ENCODE measurements at places on chromosomes 1 and 21.

GRCh38 chr1:205240118-205240517 is 12.4 kb downstream of the TMCC2 start:
- DNase-seq = no peak

DNA sequence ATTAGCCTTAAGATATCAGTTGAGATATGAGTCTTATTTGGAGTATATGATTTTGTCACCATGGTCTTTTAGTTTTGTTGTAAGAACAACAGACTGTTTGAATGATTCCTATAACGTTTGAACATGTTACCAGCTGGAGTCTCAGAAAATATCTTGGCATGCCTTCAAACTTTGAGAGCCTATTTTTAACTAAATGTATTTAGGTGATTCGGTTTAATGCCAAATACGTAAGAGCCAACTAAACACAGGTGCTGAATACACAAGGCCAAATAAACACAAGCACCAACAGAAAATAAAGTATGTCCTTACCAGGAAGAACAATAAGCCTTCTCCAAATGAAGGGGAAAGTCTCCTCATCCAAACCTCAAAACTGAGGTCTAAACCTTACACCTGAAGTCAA is 48.6 kb downstream of the PRKACB start:
- no peak for DNase-seq

GRCh38 chr1:205600085-205600484 is 31.7 kb downstream of the ELK4 start:
- no peak for DNase-seq

- DNase-seq = peak; percentile 63
Measured at GRCh38 chr1:225318706-225319575, 108.9 kb downstream of the LBR start.

GRCh38 chr1:68525781-68526180 is 28.9 kb upstream of the DEPDC1 start:
- no peak for DNase-seq

- no peak for DNase-seq
Measured at GRCh38 chr1:44073528-44073927, 42.3 kb upstream of the SLC6A9 start.

- DNase-seq = no peak
Measured at GRCh38 chr1:227848430-227848932, 33.0 kb downstream of the PRSS38 start.

- DNase-seq = no peak
Measured at GRCh38 chr1:201750120-201750519, 78.8 kb upstream of the IPO9 start.

GRCh38 chr1:239711768-239712167 is 325.4 kb downstream of the CHRM3 start:
- no peak for DNase-seq

DNA sequence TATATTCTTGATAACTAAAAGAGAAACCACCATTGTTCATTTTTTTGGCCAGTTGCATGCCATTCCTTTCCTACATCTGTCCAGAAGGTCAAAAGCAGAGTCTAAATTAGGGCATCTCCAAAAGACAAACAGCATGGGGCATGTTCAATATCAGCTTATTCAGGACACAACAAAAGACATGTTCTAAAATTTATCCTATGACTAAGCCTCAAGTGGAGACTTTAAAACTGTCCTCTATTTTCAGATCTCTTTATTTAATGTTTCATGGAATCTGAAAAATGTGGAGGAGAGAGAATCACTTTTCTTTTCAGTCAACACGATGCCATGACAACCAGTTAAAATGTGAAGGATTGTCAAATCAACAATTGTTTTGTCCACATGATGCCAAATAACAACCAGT is 303.4 kb upstream of the PRMT6 start:
- peak; percentile 2 for DNase-seq

- DNase-seq = no peak
Measured at GRCh38 chr1:51000160-51000559, 30.1 kb downstream of the CDKN2C start.

- no peak for DNase-seq
Measured at GRCh38 chr1:27621051-27621920, 13.7 kb downstream of the FGR start.

DNA sequence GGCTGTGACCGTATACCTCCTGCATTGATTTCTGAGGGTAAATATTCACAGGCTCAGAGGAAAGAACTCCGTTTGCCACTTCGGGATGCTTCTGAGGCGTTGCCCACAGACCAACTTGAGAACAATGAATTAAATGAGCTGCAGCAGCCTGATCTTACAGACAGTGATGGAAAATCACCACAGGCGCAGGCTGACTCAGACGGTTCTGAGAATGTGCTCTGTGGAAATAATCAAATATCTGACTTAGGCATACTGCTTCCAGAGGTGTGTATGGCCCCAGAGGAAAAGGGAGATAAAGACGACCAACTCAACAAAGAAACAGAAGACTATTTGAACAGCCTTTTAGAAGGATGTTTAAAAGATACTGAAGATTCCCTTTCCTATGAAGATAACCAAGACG is 76.7 kb upstream of the SCCPDH start:
- DNase-seq = no peak

DNA sequence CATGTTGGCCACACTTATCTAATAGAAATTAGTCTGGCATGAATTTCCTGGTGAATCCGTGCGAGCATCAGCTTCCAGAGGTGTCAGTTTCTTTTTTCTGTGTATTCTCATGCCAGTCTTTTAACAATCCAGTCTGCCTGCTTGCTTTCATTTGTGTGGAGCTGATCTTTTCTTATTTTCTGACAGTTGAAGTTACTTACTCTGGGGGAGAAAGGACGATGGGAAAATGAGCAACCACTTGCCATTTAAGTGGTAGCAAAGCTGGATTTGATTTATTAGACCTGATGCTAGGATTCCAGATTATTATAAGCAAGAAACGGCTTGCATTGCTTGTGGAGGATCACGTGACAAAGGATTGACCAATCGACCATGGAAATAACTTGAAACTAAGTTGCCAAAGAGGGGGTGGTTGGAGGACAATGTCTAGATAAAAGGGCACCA is 24.3 kb upstream of the APP start:
- no peak for DNase-seq

- no peak for DNase-seq
Measured at GRCh38 chr1:100806601-100807000, 87.1 kb downstream of the VCAM1 start.

DNA sequence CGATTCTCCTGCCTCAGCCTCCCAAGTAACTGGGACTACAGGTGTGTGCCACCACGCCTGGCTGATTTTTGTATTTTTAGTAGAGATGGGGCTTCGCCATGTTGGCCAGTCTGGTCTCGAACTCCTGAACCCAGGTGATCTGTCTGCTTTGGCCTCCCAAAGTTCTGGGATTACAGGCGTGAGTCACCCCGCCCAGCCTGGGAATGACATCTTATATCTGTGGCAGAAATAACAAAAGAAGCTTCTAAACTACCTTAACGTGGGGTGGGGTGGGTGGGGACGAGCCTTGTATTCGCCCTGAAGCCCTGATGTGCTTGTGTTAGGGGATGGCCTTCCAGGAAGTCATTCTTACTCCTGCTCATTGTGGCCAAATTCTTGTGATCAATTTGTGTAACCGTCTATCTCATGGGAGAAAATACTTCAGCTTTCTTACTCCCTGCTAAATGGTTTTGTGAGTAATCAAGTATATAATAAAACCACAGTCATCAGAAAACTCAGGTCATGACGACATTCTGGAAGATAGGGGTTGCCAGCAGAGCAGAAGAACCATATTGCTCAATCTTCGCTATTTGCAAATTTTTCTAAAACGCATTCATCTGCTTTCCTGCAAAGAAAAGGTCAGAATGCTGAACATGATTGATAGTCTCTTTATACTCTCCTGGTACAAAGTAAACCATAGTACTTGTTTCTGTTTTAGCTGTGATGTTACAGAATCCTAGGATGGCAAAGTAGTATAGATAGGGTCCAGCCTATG is 63.2 kb downstream of the DIRAS3 start:
- DNase-seq = peak; percentile 11

GRCh38 chr1:247435030-247435758 is 19.2 kb downstream of the NLRP3 start:
- DNase-seq = no peak

DNA sequence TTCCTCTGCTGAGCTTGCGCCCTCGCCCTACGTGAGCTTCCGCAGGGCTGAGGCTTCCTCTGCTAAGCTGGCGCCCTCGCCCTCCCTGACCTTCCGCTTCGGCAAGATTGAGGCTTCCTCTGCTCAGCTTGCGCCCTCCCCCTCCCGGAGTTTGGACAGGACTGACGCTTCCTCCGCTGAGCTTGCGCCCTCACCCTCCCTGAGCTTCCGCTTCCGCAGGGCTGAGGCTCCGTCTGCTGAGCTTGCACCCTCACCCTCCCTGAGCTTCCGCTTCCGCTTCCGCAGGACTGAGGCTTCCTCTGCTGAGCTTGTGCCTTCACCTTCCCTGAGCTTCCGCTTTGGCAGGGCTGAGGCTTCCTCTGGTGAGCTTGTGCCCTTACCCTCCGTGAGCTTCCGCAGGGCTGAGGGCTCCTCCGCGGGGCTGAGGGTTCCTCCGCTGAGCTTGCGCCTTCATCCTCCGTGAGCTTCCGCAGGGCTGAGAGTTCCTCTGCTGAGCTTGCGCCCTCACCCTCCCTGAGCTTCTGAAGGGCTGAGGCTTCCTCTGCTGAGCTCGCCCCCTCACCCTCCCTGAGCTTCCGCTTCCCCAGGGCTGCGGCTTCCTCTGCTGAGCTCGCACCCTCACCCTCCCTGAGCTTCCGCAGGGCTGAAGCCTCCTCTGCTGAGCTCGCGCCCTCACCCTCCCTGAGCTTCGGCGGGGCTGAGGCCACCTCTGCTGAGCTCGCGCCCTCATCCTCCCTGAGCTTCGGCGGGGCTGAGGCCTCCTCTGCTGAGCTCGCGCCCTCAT is 753.6 kb upstream of the TPTE start:
- DNase-seq = no peak

DNA sequence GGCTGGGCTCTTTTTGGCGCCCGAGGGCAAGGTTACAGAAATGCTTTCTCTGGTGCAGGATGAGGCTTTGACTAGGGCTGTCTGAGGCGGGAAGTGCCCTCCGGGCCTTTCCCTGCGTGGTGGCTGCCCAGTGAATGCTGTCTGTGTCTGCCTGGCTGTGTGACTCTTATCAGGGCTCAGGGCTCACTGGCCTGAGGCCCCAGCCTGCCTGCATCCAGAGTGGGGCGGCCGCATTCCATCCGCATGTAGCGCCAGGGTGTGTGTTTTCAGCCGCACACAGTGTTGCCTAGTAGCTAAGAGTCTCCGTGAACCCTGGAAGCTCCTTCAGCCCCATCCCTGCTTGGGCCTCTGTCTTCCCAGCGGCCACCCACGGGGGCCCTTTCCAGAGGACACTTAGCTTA is 59.1 kb downstream of the FAAP20 start:
- peak; percentile 58 for DNase-seq

- no peak for DNase-seq
Measured at GRCh38 chr1:104294259-104294658, 544.6 kb downstream of the AMY1C start.

DNA sequence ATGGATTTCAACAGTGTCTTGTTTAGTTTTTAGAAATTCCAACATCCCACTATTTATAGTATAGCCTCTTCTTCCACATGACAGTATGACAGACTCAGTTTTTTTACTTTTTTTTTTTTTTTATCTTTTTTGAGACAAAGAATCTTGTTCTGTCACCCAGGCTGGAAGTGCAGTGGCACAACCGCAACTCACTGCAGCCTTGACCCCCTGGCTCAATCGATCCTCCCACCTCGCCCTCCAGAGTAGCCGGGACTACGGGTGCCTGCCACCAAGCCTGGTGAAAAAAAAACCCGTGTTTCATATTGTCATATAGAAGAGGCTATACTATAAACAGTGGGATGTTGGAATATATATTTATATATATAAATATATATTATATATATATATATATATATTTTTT is 1.2 kb upstream of the DR1 start:
- DNase-seq = no peak

GRCh38 chr1:241990040-241990439 is 8.9 kb downstream of the MAP1LC3C start:
- peak; percentile 73 for DNase-seq

DNA sequence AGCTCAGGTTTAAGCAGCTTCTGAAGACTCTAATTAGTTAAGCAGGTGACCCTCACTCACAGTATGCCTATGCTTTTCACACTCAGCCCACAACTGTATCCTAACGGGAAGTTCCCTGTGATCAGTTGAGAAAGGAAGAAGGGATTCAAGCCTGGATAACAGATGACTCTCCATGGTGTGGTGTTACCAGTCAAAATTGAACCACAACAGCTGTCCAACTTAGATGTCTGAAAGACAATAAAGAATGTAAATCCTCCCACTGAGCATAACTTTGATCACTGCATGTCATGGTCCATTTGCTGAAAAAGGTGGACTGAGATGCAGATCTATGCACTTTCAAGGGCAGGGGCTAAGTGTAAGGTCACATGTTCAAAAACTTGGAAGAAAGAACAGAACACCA is 32.3 kb upstream of the DIPK1A start:
- DNase-seq = no peak

DNA sequence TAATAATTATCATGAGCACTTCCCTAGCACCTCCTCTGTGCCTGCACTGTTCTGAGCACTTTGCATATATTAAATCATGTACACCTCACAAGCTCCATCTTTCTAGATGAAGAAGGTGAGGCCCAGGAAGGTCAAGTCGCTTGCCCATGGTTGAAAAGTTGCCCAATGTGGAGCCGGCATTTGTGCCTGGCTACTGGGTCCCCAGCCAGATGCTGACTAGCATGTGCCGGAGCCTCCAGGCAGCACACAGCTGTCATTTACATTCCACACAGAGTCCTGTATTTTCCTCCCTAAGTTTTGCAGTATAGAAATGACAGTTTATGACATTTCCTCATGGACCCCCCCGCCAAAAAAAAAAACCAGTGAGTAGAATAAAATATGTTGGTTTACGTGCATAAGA is 94.3 kb downstream of the BCAR3 start:
- DNase-seq = no peak

DNA sequence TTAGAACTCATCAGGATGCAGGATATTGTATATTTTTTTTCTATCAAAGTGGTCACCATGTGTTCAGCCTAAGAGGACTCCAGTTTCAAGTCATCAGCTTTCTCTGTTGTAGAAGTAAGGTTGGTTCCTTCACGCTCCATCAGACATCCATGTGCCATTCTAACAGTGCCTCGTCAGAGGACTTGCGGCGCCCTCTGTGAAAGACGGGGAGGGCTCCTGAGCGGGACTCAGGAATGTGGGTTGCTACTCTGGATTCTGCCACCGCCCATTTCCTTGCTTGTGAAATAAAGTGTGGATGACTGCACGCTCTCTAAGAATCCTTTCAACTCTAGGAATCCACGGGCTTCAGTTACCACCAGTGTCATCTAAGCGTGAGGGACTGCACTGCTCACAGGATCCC is 593.5 kb downstream of the KIF26B start:
- no peak for DNase-seq

DNA sequence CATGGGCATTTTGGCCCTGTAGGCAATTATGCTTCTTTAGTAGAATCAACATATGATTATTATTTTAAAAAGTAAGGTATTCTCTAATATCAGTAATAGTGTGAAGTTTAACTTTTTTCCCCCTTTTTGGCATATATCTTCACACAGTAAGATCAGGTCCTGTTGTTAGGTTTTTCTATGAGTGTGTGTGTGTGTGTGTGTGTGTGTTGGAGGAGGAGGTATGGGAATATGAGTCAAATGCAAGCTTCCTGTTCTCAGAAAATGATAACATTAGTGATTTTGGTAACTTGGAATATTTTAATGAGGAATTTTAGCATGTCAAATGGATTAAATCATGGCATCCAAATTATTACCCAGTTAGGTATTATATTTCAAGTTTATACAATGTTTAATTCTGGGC is 65.8 kb upstream of the BCL10 start:
- no peak for DNase-seq

GRCh38 chr1:23699280-23700179 is 7.9 kb downstream of the RPL11 start:
- no peak for DNase-seq

Measured in COLO829 (cell line).